ENCODE measurements at places on chromosomes 2 and 18.

DNA sequence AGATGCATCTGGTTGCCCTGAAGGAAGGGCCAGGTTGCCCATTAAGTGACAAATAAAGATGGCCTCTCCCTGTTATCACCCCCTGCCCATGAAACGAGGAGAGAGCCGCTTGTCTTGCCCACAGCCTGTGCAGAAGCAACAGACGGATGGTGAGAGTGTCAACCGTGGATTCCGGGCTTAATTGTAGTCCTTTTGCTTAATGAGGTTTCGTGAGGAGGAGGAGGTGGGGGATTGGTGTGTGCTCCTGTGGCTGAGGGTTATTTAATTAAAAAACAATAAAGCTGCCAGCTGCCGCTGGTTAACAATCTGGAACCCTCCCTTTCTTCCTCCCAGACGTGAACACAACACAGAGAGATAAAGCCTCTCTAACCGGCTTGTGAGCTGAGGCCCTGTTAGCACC is 188.0 kb upstream of the PARD3B start:
- no peak for DNase-seq

DNA sequence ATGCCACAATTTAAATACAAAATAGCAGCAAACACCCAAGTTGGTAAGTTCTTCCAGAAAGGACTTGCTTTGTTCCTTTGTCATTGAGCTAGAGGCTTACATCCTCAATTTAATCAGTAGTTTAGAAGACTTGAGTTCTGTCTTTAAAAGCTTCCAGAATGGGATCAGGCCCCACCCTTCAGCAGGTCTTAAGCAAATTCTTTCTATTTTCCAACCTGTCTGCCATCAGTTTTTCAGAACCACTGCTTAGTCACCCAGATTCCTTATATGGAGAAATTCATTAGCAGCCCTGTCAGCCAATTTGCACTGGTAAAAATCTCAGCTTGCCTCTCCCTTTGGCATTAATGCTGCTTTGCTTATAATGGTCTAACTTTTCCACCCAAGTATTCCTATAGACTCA is 263.6 kb upstream of the HNMT start:
- no peak for DNase-seq

DNA sequence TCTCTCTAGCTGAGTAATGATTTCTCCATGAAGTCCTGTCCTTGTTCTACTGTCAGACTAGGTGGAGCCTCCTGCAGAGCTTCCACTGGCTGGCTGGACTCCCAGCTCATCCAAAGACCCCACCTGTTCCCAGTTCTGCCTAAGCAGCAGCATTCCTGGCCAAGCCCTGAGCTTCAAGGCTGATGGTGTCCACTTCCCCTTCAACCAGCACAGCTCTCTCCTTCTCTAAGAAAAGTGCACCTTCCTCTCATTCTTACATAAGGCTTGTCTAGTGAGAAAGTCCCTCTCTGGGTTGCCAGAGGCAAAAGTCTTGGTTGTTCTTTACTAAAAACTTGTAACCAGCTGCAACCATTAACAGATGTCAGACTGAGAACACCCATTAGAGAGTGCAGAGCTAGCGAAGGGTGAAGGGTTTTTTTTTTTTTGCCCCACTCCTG is 58.9 kb downstream of the CXCR4 start:
- no peak for DNase-seq

DNA sequence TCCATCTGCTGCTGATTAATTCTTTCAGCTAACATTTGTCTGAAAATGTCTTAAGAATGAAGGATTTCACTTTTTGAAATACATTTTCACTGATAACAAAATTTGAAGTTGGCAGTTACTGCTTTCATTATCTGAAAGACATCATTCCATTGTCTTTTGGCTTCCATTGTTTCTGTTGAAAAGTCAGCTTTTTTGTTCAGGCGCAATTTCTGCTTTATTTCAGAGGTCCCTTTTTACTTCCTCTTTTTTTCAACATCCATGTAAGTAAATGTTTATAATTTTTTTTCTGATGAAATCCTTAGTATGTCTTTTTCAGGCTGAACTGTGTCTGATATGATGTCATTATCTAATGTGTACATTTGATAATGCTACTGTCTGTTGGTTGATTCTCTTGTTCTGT is 184.2 kb downstream of the RND3 start:
- DNase-seq = no peak

DNA sequence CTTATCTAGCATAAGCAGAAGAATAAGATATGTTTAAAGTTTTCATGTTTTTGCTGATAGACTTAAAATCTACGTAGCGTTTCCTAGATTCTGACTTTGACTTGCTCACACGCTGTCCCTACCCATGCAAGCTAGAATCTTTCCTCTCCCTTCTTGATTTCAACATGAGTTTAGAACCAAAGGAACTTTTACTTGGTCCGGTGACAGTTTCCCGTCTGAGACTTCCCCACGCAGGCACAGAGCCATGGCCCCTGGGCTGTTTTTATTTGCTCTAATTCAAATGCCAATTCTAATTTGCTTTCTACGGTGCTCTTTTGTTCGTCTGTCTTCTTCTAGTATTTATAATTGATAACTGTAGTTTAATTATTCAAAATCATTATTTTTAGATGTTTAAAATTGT is 467.7 kb downstream of the PARD3B start:
- DNase-seq = no peak

- DNase-seq = no peak
Measured at GRCh38 chr2:141814150-141814549, 316.7 kb downstream of the LRP1B start.

DNA sequence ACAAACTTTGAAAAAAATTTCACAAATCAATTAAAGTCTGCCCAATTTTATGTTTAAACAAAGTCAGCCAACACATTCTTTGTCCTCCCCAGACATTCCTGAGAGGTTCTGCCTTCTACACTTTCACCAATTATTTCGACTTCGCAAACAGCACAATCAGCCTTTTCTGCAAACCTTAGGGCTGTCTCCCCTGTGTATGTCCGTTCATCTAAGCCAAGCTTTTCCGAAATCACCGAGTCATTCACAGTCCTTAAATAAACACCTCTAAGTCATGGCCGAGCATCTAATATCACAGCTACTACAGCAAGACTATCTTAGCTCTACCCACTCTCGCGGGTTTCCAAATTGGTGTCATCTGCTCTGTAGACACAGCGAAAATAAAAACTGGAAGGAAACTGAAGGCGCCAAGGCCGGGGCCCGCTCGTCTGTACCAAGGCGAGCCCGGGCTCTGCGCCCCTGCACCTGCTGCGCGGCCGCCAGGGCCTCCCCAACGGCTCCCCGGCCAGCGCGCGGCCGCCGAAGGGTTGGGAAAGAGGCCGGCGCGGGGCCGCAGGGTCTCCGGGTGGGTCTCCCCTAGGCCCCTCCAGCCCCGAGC is 730 bp downstream of the ODC1 start:
- DNase-seq = no peak

- DNase-seq = no peak
Measured at GRCh38 chr2:46333912-46334311, 36.7 kb downstream of the EPAS1 start.

GRCh38 chr2:238869293-238870124 is 21.6 kb downstream of the TWIST2 start:
- DNase-seq = no peak

GRCh38 chr2:69213201-69213600 is 173.8 kb downstream of the GFPT1 start:
- DNase-seq = no peak

GRCh38 chr18:24538414-24539264 is 78.2 kb downstream of the HRH4 start:
- no peak for DNase-seq

GRCh38 chr2:46387886-46388515 is 90.8 kb downstream of the EPAS1 start:
- DNase-seq = no peak

DNA sequence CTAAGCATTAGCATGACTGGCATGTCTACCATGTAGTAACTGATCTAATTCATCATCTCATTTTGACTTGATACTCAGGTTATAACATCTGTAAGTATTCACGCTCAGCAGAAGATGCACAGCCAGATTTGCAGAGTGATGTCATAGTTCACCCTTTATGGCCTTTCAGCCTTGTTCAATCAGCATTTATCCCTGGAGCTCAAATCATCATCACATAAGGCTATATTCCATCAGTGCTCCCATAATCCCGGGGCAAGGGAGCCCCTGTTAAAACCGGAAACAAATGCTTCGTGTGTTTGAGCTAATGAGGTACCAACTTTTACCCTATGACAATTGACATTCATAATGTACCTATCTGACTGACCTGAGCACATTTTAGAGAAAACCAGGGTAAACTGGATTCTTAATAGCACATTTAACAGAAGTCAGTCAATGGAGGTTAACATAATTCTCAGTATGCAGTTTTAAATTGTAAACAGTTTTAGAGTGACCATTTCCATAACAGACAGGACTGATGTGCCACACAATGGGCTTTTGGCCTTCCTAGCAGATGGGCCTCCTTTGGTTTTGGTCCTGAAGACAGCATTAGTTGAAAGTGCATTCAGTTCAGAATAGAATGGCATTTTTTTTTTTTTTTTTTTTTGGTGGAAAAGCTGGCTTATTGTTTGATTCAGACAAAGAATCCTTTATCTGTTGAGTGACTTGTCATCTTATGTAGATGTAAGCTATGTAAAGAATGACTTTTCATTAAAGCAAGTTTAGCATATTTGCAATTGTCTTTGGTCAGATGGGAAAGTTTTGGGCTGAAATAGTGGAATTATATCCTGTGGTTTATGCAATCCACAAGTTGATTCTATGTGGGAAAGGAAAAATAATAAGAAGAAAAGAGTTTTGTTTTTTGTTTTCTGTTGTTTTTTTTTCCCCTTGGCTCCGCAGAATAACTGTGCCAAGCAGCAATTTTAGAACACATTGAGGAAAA is 866.0 kb upstream of the ACVR2A start:
- DNase-seq = no peak

DNA sequence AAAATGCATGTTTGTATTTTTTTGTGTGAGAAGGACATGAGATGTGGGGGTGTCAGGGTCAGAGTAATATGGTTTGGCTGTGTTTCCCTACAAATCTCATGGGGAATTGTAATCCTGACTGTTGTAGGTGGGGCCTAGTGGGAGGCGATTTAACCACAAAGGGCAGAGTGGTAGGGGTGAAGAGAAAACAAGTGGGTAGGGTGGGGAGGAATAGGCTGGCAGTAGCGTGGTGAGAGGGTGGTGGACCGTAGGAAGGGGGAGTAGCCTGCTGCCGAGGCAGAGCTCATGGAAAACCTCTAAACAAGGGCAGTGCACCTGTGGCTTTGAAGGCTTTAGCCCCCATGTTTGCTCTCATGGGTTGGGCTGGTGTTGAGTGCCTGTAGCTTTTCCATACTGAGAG is 152.8 kb upstream of the ZNF519 start:
- DNase-seq = no peak

- no peak for DNase-seq
Measured at GRCh38 chr18:56980151-56980550, 166.7 kb upstream of the BOD1L2 start.

GRCh38 chr2:12980817-12981216 is 264.1 kb downstream of the TRIB2 start:
- no peak for DNase-seq

DNA sequence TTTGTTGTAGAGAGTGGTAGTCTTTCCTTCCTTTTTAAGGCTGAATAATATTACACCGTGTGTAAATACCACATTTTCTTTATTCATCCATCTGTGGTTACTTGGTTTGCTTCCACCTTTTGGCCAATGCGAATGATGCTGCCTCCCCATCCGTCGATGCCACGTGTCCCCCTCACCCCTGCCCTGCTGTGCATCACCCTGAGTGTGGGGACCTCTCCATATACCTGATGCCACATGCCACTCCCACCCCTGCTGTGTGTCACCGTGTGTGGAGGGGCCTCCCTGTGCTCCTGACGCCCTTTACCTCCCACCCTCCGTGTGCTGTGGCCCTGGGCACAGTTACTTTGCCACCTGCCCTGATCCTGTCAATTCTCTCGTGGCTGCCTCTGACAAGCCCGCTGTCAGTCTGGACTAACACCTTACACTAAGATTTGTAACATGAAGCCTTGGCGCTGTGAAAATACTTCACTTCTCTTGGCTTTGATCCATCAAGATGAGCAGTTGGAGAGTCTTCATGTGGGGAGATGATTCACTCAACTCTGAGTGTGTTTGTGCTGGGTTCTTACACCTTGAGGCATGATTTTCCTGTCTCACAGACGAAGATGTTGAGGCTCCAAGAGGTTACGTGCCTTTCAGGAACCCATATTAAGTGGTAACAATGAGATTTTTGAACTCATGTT is 234.0 kb downstream of the ZNF407 start:
- DNase-seq = no peak

- no peak for DNase-seq
Measured at GRCh38 chr2:54416166-54416813, 39.8 kb upstream of the SPTBN1 start.

GRCh38 chr2:133574620-133575019 is 6.4 kb upstream of the NCKAP5 start:
- no peak for DNase-seq

- no peak for DNase-seq
Measured at GRCh38 chr18:37400802-37401201, 164.8 kb downstream of the CELF4 start.

GRCh38 chr2:174233771-174234275 is 14.5 kb downstream of the OLA1 start:
- DNase-seq = no peak

DNA sequence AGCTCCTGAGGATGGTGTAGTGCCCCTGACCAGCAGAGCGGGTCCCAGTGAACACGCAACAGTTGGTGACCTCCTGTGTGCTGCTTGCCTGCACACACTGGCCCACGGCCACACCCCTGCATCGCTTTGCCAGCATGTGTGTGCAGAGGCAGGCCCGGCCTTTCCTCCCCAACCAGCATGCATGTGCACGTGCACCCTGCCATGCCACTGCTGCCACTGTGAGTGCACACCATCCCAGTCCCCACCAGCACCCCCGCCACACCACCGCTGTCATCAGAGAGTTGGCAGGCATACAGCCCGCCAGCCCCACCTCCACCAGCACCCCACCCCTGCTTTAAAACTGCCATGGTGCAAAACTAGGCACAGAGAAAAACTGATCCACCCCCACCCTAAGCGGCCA is 197.4 kb upstream of the SRD5A2 start:
- no peak for DNase-seq

- DNase-seq = no peak
Measured at GRCh38 chr18:51132256-51132935, 65.1 kb downstream of the MEX3C start.

DNA sequence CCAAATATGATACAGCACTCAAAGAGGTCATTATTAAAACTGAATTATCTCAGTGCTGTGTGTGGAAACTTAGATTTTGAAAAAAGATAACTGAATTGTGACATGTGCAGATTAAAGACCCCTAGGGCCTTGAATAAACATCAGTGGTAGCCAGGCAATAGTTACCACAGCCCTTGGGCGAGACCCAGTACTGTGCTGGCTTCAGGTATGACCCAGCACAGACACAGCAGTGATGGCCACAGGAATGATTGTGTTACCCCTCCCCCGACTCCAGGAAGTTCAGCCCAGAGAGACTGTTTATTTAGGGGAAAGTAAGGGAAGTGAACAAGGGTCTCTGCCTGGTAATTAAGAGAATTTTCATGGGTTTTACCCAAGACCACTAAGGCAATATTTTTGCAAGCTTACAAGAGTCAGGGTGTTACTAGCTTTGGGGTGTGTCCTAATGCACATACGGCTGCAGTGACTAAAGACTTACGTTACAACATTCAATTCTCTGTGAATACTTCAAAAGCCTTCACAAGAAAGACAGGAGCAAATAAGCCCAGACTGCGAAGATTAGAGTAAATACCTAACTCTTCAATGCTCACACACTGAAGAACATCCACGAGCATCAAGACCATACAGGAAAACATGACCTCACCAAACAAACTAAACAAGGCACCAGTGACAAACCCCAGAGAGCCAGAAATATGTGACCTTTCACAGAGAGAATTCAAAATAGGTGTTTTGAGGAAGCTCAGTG is 28.2 kb upstream of the ITGAV start:
- no peak for DNase-seq

- DNase-seq = peak; percentile 76
Measured at GRCh38 chr2:65300761-65301711, 73.4 kb downstream of the ACTR2 start.

GRCh38 chr18:37716106-37716735 is 150.6 kb upstream of the CELF4 start:
- no peak for DNase-seq

Measured in HS-5 (cell line).